ENCODE measurements at places on chromosomes 5 and 9.
A peak's percentile ranks its signal among the peaks of the same experiment; 100 is the strongest.

- DNase-seq: peak; percentile 90
These were observed 490.2 kb upstream of the DAP start for GRCh38 chr5:11251247-11251646.

DNA sequence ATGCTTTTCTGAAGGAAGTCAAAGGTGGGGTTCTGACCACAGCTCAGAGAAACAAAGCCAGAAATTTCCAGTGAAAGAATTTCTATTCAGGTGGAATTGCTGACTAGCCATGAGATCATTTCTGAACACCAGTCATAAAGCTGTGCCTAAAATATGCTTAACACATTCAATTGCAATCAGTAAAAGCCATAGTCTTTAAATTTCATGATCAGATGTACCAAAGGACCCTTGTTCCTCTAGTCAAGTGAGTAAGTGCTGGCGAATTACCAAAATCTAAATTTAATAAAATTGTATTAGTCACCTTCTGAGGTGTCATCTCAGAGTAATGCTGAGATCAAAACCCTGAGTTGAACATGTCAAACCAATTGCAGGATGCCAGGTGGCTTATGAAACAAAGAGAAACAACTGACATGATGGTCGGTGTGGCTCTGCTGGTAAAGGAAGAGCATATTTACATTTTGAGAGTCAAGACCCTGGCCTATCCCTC lies 334.2 kb upstream of the CCNH start:
- peak; percentile 66 for DNase-seq

- DNase-seq: no peak
These were observed 13.3 kb downstream of the SURF6 start for GRCh38 chr9:133322701-133323100.

DNA sequence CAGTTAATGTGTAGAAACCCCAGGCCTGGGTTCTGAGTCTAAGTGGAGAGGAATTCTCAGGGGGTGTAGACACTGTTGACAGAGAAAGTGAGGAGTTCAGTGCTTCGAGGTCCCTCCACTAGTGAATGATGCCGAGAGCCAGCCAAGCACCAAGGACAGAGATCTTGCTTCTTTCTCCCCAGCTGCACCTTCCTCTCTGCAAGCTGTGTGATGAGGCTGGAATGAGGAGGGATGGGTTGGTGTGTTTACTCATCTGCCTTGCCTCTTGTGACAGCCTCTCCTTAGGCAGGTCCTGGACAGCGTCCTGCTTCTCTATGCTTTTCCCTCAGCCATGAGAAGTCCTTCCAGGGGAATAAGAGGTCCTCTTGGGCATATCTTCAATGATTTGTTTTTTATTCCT lies 35.3 kb downstream of the HNRNPH1 start:
- DNase-seq: peak; percentile 41

GRCh38 chr9:36985769-36986467 lies 48.1 kb downstream of the PAX5 start:
- DNase-seq: no peak

- no peak for DNase-seq
These were observed 63.5 kb upstream of the HAND1 start for GRCh38 chr5:154541553-154541952.

GRCh38 chr5:169569513-169569912 lies 14.1 kb upstream of the SPDL1 start:
- DNase-seq: no peak

GRCh38 chr5:160479926-160480325 lies 58.3 kb downstream of the PTTG1 start:
- peak; percentile 63 for DNase-seq

GRCh38 chr5:34522599-34523386 lies 133.3 kb upstream of the RAI14 start:
- peak; percentile 88 for DNase-seq

DNA sequence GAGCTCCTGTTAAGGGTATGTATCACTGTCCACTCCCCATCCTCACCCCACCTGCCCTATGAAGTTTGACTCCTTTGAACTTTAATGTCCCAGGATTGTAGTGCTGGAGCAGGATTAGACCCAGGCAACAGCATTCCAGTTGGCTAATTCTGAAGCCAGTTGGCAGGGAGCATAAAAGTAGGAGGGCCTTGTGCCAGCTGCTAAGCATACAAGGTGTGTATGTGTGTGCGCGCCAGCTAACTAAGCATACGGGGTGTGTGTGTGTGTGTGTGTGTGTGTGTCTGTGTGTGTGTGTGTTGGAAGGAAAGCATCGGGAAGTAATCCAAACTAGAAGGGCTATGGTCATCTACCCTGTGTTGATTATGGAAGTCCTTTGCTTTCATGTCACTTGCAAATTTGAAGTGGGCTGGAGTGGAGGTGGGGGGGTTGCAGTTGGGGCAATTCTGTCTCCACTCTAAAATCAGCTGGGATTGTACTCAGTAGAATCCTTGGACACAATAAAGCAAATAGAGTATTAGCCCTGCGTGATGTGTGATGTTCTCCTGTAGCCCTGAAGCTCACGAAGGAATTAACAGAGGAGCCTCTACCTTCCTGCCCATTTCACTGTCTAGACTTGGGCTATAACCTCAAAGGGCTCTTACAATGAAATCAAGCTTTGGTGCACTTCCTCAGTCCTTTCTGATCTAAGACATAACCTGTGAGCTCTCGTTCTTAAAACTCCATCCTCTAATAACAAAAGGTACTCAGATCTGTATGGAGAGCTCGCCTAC lies 26.9 kb downstream of the HMGCR start:
- peak; percentile 36 for DNase-seq

GRCh38 chr5:26791433-26791832 lies 247.0 kb downstream of the CDH9 start:
- peak; percentile 15 for DNase-seq

- no peak for DNase-seq
These were observed 14.9 kb upstream of the FAM240B start for GRCh38 chr9:38734831-38735230.

- DNase-seq: no peak
These were observed 16.5 kb downstream of the MRPL36 start for GRCh38 chr5:1783216-1783554.

GRCh38 chr9:113620377-113621161 lies 157.0 kb downstream of the RGS3 start:
- peak; percentile 87 for DNase-seq

- DNase-seq: no peak
These were observed 7.6 kb downstream of the TGFBI start for GRCh38 chr5:136036293-136036911.

GRCh38 chr5:124908581-124909451 lies 162.4 kb upstream of the ZNF608 start:
- peak; percentile 93 for DNase-seq

DNA sequence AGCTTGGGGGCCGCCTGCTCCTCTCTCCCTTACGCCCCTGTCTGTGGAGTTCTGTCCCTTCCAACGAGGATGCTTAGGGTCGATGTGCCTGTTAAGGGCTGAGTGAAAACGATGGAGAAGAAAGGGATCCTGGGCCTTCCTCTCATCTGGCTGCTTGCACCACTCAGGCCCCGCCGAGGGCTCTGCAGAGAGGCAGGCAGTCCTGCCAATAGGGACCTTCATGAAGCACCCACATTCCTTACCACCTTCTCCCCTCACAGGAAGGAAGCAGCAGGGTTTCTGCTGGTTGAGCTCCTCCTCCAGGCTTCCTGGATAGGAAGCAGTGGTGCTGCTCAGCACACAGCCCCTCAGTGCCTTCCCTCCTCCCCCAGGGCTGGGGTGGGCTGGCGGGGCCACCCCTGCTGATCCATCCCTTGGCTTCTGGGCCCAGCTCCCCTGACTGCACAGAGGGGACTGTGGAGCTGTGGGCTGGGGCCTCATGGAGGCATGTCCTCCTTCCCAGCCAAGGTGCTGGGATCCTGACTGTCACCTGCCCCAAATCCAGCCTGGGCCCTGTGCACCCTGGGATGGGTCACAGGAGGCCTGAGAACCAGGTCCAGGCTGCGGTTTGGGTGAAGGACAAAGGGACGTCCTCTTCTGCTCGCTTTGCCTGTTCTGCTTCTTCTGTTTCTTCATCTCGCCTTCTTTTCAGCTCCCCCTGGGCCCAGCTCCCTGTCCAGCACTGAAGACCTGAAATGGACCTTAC lies 50.5 kb downstream of the AHRR start:
- no peak for DNase-seq

DNA sequence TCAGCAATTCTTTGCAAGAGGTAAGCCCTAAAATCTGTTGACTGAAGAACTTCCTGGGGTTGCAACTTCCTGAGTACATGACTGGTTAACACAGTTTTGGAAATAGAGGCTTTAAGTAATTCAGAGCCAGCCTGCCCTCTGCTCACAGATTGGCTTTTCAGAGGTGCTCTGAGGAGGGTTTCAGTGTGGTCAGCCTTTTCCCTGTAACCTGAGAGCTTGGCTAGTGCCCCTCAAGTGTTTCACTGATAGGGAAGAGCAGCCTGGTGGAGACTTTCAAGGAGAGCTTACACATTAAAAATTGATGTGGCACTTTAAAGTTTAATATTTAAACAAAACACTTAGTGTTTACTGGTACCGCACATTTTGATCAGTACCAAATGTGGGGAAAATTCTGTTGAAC lies 56.7 kb upstream of the FOXB2 start:
- DNase-seq: no peak

DNA sequence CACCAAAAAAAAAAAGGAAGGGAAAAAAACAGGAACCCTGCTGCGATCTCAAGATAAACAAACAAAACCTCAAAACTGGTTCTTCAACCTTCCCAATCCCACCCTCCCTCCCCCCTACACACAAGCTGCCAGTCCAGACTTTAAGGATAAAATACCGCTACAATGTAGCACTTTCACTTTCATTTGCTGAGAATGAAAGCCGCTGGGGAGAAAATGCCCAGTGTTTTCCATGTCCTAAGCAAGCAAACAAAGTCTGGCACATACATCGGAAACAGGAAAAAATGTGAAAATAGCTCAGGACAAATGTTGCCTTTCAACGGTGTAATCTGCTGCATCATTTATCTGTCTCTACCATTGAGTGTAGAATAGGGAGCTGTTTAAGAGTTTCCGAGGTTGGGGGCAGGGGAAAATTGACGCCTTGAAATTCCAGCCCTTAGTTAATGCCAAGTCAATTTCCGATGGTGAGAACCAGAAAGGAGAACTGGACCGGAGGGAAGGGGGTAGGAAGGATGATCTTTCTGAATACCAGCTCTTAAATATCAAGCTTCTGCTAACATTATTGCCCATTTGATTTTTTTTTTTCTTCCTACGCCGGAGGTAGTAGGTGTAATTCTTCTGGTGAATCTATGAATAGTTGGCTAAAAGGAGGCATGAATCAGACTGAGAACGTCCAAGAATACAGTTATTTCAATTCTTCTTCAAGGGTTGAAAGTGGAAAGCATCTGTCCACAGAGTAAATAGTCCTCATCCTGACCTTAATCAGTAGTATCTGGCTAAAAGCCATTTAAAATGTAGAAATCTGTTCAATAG lies 1.2 kb upstream of the ADAMTS6 start:
- peak; percentile 46 for DNase-seq

GRCh38 chr9:129653823-129654553 lies 11.5 kb upstream of the PRRX2 start:
- DNase-seq: no peak

- no peak for DNase-seq
These were observed 163.6 kb downstream of the ZDHHC21 start for GRCh38 chr9:14529629-14530028.

- DNase-seq: peak; percentile 95
These were observed 137.1 kb downstream of the FGF1 start for GRCh38 chr5:142548739-142549275.

DNA sequence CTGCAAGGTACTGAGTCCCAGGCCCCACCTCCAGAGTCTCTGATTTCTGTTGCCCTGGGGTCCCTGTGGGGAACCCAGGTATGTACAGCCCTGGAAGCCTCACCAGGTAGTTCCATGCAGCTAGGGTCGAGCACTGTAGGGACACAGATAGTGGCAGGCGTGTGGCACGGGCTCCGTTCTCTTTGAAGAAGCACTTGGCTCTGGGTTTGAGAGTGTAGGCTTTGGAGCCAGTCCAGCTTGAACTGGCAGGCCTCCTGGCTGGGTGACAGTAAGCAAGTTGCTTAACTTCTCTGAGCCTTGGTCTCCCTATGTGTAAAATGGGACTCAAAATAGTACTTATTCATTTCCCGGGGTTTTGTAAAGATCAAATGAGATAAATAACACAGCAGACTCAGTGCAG lies 5.6 kb downstream of the OLFM1 start:
- no peak for DNase-seq

GRCh38 chr9:69967344-69967743 lies 76.3 kb upstream of the MAMDC2 start:
- DNase-seq: no peak

- no peak for DNase-seq
These were observed 29.6 kb upstream of the MED27 start for GRCh38 chr9:132109291-132109690.

GRCh38 chr5:102589661-102590060 lies 90.9 kb upstream of the SLCO6A1 start:
- peak; percentile 48 for DNase-seq

DNA sequence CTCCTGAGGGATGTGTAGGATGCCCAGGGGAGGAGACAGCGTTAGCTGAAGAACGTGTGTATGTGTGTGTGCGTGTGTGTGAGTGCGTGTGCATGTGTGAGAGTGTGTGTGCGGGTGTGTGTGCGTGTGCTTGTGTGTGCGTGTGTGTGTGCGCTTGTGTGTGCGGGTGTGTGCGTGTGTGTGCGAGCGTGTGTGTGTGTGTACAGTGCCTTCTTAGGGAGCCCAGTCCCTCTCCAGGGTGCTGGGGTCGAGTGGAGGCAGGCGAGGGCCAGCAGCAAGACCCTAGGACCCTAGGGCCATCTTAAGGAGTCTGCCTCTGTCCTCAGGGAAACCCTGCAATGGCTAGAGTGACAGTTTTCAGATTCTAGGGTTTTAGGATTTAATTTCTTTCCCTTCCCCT lies 26.0 kb upstream of the STXBP1 start:
- DNase-seq: no peak

DNA sequence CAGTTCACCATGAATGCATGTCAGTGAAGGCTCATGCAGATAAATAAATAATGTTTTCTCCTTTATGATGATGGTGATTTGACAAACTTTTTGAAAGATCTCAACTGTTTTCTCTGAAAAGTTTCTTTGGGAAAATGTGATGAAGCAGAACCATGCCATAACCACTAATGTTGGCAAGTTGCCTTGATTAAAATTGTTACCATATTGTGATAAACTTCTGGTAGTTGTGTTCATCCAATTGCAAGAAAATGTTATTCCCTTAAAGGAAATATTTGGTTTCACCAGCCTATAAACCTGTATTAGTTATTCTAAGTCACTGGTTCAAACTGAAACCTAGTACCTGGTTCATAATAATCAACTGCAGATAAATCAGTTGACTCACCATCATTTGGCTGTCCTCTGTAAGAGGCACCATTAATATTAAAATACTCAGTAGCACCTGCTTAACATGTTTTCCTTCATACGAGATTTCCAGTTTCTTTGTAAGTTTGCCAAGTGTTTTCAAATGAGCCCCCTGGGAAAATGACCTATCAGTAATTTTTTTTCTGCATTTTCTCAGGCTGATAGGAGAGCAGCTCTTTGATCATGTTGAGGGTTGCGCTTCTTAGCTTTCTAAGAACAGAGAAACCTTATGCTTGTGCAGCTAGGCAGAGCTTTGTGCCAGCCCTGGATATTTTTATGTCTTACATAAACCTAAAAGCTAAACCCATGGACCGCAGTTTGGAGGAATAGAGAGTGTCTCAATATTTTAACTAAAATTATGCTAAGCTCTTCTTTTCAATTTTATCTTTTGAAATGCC lies 88.0 kb downstream of the LURAP1L start:
- DNase-seq: no peak
